ENCODE measurements at places on chromosomes 5 and 9.

- DNase-seq = no peak
These were observed 111.0 kb upstream of the VCAN start for GRCh38 chr5:83360573-83360972.

DNA sequence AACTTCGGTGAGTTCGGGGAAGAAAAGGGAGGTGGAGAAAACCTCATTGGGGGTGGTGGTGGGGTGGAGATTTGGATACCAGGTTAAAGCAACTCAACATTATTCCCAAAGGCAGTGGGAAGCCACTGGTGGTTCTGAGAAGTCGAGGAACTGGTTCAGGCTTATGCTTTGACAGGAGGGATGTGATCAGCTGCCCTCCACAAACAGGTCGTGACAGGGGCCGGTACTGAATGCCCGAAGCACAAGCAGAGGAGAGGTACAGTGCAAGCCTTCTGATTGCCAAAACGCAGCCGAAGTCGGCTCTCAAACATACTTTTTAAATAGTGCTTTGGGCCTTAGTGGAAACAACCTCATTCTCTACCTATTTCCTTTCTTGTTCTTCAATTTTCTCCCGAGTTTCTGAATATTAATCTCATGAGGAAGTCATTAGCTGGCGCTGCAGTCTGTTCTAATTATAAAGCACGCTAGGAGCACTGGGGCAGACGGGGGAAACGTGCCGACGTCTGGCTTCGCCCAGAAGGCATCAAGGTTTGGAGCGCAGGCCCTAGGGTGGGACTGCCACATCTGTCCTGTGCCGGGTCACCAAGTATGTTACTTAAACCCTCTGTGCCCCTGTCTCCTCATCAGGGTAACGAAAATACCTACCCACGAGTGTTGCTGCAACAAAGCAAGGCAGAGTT lies 27.3 kb downstream of the SHB start:
- no peak for DNase-seq

DNA sequence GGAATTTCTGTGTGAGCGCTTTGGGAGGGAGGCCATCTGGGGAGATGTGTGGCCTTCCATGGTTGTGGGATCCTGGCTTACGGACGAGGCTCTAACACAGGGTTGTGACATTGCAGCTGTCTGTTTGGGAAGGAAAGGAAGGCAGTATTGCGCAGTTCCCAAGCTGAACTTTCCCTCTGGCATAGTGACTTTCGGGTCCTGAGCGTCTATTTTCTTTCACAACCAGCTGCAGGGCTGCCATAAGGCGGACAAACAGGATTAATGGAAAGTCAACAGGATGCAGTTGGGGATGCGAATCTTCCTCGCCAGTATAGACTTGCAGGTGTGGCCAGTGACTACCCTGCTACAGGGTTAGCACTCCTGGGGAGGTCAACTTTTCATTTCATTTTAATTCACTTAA lies 25.9 kb downstream of the CCT5 start:
- no peak for DNase-seq

GRCh38 chr9:90839183-90839728 lies 37.6 kb downstream of the SYK start:
- no peak for DNase-seq

DNA sequence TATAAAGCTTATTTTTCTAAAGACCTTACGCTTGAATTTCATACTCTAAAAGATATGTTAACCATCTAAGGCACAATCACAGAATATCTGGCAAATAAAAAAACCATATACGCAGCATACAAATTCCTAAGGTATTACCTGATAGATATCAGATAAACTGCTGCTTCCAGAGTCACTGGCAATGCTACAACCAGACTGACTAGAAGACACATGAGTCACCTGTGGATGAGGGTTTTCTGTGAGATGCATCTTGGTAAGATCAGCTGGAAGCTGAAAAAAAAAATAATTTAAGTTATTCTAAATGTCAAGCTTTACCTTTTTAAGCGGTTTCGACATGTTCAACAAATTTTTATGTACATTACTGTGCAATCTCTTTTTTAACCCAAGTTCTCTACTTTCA lies 113.8 kb downstream of the RAPGEF6 start:
- DNase-seq = no peak

- no peak for DNase-seq
These were observed 252.0 kb upstream of the IRX4 start for GRCh38 chr5:2134543-2135292.

DNA sequence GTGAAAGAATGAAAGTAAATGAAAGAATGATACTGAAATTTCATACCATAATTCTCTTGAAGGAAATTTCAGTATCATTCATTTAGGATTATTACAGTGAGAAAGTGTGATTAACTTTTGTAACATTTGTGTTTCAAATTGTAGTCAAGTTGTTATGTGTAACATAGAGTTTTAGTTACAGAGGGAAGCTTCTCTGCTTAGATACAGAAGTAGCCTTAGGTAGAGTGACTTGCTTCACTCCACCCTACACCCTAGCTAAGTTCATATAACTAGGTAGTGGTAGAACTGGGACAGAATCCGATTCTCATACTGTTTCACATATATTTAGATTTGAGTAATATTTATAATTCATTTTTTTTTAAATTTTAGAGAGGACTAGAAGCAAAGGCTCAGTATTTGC lies 9.0 kb downstream of the RASA1 start:
- DNase-seq = no peak

DNA sequence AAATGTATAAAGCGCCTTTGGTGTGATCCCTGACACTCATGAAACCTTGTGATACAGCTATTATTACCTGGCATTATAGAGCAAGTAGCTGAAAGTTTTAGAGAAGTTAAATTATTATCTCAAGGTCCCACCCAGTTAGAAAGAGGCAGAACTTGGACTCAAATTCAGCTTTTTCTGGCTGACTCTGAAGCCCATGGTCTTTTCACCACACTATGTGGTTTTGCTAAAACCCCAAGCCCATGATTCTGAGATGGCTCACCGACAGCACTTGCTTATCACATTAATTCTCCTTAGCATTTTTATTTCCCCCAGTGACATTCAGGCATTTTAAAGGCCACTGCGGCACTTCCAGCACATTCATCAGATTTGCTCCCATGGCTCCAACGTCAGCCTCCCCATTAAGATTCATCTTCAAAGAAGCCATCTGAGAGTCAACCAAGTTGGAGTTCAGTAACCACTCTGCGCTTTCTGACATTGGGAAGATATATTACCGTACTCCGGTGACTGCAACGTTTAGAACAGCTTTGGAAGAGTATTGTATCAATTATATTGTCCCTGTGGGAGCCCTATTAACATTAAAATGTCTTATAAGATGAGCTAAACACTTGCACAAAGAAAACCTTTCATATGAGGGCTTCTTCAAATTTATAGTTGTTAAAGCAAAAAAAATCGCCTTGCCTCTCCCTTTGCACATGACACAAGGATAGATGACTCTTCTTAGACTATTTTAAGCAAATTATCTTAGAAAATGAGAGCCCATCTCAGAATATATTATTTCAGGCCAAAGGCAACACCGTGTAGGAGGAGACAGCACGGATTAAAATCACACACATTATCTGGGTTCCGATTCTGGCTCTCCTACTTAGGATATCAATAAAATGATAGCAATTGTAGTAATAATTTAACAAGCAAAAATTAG lies 638.1 kb downstream of the ACTL7B start:
- DNase-seq = no peak

GRCh38 chr5:91383956-91384300 lies 811 bp upstream of the ARRDC3 start:
- no peak for DNase-seq

- no peak for DNase-seq
These were observed 52.8 kb downstream of the CAST start for GRCh38 chr5:96714951-96715451.

DNA sequence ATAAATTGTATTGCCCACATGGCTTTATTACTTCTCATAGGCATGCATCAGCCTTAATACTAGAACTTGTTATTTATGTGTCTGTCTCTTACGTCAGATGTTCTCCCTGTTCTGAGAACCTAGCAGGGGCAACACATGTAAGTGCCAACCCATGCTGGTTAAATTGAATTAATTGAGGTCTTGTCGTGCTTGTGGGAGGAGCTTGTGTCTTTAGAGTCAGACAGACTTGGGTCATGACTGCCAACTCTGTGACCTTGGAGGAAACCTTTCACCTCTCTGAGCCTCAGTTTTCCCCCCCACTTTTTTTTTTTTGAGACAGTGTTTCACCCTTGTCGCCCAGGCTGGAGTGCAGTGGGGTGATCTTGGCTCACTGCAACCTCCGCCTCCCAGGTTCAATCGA lies 2.2 kb upstream of the MEGF9 start:
- no peak for DNase-seq

- DNase-seq = no peak
These were observed 37.0 kb downstream of the DPYSL3 start for GRCh38 chr5:147472664-147473475.

GRCh38 chr9:88259001-88259400 lies 120.7 kb upstream of the SPATA31C2 start:
- DNase-seq = no peak

DNA sequence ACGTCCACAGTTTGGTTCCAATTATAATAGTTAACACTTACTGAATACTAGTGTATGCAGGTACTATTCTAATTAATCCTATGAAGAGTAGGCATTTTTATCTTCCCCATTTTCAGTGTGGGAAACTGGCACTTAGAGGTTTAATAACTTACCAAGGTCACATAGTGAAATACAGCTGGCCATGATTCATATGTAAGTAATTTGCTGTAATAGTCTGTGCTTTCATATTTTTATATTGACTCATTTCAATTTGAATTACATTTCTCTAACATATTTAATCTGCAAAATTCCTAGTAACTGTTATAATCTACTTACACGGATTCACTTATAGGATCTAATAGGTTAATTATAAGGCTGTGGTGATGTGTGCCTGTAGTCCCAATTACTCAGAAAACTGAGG lies 19.4 kb downstream of the CCNH start:
- DNase-seq = no peak

- no peak for DNase-seq
These were observed 36.2 kb downstream of the UNC5A start for GRCh38 chr5:176846335-176847140.

- no peak for DNase-seq
These were observed 474.2 kb upstream of the FTMT start for GRCh38 chr5:121377461-121377860.

- DNase-seq = no peak
These were observed 76.4 kb downstream of the TTLL11 start for GRCh38 chr9:122016744-122017143.

- DNase-seq = no peak
These were observed 307.5 kb downstream of the ZNF608 start for GRCh38 chr5:124438903-124439281.

DNA sequence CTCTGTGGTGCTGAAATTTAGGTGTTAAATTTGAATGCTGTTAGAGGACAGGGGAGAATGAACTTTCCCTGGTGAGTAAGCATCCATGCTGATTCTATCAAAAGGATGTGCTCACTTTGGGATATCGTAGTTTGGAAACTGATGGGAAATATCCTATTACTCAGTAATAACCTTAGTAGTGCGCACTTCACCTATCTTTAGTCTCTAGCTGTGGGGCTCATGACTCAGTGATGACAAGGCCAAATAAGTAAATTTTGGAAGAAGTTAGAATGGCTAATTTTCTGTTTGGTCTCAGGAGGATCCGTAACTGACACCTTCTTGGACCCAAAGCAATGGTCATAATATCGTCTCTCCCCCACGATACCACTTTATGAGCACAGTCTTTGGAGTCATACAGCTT lies 448.4 kb downstream of the PSAT1 start:
- DNase-seq = no peak

Measured in stimulated activated CD4-positive, alpha-beta T cell treated with anti-CD3 and anti-CD28 coated beads, TNF-alpha, amount 100 ng/mL, for 4 hours (primary cell).